ENCODE measurements at places on chromosomes 7 and 10.

DNA sequence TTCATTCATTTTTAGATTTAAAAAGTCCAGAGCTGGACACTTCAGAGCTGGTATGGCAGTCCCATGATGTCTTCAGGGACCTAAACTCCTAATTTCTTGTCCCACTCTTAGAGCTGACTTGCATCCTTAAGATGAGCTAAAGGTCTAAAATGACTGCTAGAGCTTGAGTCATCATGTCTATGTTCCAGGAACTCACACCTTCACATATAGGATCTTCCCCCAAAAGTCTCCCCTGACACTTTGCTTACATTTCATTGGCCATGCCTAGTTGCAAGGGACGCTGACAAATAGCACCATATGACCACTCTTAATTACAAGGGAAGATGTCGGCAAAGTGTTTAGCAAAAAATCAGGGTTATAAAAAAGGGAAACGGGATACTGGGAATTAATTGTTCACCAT is 10.4 kb upstream of the AOAH start:
- DNase-seq, result no peak

DNA sequence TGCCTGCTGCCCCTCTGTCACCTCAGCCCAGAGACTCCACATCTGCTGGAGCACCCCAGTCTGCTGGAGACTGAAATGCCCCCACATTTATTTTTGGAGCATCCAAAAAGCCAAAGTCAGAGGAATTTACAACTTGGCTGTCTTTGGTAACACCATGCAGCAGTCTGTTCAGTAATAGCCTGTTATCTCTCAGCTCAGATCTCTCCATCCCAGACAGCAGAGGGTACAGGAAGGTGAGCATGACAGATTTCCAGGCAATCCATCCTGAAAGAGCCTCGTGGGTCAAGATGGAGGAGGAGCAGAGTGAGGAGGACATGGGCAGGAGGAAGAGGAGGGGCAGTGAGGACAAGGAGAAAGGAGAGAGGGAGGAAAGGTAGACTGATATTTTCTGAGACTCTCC is 55.9 kb downstream of the GRID1 start:
- DNase-seq, result no peak

GRCh38 chr10:116907245-116907987 is 58.1 kb downstream of the ENO4 start:
- DNase-seq, result no peak

DNA sequence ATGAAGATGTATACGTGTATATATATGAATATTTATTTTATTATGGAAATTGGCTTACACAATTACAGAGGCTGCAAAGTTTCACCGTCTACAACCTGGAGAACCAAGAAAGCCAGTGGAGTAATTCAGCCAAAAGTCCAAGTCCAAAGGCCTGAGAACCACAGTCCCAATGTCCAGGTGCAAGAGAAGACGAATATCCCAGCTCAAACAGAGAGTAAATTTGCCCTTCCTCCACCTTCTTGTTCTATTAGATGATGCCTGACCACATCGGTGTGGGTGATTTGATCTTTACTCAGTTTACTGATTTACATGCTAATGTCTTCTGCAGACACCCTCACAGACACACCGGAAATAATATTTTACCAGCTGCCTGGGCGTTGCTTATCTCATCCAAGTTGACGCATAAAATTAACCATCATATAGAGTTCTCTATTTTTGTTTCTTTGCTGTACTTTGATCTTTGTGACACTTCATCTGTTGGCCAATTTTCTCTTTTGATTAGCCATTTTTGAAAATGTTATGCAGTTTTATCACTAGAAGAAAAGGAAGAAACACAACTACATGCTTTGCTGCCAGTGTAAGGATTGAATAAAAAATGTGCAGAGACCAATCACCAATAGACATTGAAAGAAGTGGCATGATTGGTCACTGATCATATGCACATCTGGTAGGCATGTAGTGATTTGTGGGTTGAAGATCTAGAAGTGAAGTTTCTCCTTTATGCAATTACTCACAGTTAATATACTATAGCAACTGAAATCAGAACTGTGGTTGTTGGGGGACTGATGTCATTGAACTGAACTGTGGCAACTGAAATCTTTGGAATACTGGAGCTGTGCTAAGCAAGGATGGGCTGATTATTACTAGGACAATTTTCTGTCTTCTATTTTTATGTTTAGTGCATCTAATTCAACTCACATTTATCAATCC is 68.5 kb downstream of the EPDR1 start:
- peak; percentile 68 for DNase-seq

- DNase-seq, result peak; percentile 78
These were observed at the start of gene CYTH3 for GRCh38 chr7:6272481-6273323. TSS of gene CYTH3 (minus strand) at chr7:6272624. CDS start at chr7:6272507, 117 bp downstream.

DNA sequence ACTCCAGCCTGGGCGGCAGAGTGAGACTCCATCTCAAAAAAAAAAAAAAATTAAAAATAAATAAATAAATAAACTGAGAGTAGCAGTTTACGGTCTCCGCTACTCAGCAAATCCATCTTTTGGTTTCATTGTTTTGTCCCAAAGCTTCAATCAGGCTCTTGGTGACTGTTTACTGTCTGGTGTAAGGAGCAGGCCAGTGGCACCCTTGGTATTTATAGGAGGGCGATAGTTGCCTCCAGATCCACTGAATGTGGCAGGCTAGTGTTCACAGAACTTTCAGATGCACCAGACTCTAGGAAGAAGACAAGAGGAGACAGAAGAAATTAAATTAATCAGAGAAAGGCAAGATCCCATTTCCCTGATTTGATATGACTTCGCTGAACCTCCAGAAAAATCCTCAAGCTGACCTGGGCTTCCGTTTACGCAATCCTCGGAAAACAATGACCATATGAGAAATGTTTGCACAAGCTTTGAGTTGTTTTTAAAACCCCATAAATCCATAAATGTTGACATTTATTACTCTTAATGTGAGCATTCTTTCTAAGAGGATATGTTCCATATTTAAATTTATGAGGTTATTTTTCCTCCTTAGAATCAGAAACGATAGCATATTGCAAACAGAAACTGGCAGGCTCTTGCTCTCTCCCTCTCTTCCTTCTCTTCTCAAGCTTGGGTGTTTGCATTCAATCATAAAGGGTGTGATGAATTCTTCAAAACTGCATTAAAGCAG is 7.1 kb upstream of the MUC3A start:
- no peak for DNase-seq

DNA sequence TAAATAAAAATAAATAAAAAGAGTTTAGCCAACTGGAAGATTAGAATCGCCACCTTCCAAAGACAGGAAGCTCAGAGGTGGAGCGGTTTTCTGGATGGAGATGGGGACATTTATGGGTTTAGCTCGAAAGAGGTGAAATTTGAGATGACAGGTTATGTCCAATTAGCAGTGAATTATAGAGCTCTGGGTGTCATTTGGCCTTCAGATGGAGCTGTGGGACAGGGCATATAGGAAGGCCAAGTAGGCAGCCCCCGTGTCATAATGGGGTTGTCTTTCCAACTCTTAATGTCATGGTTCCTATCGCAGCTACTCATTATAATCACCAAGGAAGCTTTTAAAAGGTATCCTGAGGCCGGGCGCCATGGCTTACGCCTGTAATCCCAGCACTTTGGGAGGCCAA is 21.0 kb upstream of the EEPD1 start:
- DNase-seq, result no peak

DNA sequence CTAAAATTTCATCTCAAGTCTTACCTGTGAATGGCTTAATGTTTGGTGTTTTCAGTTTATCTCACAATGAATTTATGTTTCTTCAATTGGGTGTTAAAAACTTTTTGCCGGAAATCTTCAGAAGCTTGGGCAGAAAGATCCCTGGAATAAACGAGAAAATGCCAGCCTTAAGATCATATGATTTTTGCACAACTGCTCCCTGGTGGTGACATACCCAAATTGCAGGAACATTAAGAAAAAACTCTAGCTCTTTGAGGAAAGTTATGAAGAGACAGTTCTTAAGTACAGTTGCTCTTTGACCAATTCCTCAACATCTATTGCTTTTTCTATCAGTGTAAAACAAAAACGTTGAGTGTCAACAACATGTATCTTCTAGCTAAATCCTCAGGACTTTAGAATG is 48.2 kb upstream of the CREB5 start:
- DNase-seq, result no peak
